NCI-H2029 treated with DMSO at 0.1 percent for 48 hours (cell line): ENCODE measurements at places on chromosomes 13 and 19.
A peak's percentile ranks its signal among the peaks of the same experiment; 100 is the strongest.

DNA sequence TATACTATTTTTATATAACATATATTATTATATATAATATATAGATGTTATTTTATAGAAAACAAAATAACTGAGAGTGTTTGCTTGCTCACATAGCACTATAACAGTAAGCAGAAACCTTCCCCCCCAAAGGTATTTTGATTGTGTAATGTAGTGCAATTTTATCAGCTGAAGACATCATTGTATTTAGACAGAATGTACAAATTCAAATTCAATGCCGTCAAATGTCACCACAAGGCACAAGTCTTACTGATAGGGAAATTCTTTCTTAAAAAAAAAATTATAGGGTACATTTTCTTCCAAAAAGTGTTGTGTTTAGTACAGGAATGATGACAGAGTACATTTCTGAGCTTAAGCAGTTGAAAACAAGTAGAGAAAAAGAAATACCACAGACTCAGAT, 1147.1 kb upstream of the SPRY2 start:
- no peak for DNase-seq

DNA sequence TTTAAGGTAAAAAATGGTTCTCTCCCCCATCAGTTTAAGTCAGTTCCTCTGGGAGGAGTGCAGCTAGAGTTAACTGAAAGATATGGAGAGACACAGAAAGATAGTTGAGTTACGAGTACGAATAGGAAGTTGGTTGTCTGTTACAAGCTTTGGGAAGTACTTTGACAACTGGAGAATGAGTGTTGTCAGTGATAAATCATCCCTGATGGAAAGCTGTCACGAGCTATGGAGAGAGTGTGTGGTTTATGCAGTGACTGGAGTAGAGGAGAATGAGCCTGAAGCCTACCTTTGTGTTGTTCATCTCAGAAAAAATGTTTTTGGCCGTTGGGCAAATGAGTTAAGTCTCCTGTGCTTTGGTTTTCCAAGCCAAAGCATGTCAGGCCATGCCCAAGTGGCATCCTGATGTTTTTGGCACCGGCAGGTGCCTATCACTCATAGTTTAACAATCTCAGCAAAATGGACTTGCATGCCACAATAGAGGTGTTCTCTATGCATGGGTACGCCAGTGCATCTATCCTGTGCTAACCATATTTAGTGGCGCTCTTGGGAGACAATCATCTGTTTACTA, 350.2 kb downstream of the IRS2 start:
- DNase-seq: no peak

- DNase-seq: peak; percentile 48
These were observed 1.9 kb upstream of the HNRNPL start for GRCh38 chr19:38851622-38852230.

GRCh38 chr19:40251244-40251643, 24.8 kb upstream of the CCNP start:
- DNase-seq: no peak

- DNase-seq: no peak
These were observed 59.2 kb upstream of the MYCBP2 start for GRCh38 chr13:77386046-77386445.

DNA sequence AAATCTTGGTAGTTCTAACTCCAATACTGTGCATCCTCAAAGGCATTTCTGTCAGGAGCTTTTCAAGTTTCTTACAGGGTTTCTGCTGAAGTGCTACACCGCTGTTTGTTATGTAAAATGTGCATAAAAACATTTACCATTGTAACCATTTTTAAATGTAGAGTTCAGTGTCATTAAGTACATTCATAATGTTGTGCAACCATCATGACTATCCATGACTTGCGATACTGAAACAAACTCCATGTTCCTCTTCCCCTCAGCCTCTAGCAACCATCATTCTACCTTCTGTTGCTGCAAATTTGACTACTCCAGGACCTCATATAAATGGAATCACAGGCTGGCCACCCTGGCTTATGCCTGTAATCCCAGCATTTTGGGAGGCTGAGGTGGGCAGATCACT, 14.4 kb upstream of the SLC25A42 start:
- no peak for DNase-seq

- peak; percentile 67 for DNase-seq
These were observed at the start of gene ZNF525 for GRCh38 chr19:53365134-53365898. ZNF525 (plus strand) TSS chr19:53365705; CDS start chr19:53372282, 6,577 bp downstream.

DNA sequence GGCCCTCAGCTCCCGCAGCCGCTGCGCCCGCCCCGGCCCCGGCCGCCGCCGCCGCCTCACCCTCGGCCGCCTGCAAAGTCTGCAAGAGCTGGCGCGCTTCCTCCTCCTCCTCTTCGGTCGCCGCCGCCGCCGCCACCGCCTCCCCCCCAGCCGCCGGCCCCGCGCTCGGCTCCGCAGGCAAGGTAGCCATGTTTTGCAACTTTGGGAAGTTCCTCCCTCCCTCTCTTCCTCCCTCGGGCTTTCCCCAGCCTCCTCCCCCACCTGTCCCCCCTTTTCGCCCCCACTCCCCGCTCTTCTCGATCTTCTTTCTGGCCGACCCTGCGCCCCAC, 433 bp downstream of the SIX5 start:
- no peak for DNase-seq

- peak; percentile 0 for DNase-seq
These were observed 576.7 kb upstream of the PCDH9 start for GRCh38 chr13:67806796-67807195.

DNA sequence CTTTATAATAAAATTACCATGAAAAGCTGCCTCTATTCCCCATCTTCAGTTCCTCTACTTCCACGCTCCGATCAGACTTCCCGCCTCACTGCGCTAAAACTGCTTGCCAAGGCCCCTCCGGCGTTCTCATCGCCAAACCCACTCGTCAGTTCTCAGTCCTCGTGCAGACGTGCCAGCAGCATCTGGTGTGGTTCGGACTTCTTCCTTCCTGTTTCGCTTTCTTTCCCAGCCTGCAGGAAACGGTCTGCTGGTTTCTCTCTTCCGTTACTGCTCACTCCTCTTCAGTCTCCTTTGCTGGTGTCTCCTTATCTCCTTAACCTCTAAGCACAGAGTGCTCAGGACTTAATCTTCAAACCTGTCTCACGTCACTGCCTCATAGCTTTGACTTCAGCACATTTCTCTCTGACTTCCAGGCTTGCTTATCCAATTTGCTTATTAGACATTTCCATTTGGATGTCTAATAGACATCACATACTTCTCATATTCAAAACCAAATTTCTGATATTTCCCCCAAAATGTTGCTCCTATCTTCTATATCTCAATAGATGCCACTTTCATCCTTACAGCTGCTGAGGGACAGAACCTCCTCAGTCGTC, 40.3 kb downstream of the RCBTB2 start:
- peak; percentile 6 for DNase-seq

DNA sequence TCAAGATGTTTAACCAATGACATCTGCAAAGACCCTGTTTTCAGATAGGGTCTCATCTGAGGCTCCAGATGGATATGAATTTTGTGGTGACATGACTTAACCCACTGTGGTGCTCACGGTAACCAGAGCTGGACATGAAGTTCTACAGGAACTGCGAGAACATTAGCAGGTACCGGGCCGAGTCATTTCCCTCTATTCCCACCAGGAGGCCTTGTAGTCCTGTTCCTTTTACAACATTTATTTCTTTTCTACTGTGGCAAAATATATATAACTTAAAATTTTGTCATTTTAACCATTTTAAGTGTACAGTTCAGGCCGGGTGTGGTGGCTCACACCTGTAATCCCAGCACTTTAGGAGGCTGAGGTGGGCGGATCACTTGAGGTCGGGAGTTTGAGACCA, 7.6 kb upstream of the TSPAN16 start:
- DNase-seq: no peak

GRCh38 chr19:29086182-29086581, 126.8 kb downstream of the UQCRFS1 start:
- no peak for DNase-seq

GRCh38 chr19:46812977-46813838, 24.8 kb upstream of the SLC1A5 start:
- DNase-seq: no peak

DNA sequence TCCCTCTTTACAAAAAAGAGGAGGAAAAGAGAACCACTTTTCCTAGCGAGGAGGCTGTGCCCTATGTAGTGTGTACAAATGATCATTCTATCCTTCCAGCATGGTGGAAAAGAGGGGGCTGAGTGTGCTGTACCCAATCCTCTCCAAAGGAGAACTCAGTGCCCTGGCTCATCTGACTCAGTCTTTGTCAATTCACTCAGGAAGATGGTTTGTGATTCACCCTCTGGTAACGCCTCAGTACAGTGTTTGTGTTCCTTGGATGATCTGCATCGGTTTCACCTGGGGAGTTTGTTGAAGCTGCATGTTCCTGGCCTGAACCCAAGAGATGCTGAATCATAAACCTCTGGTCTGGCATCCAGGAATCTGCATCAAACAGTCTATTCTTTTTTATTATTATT, 18.3 kb upstream of the ENOX1 start:
- DNase-seq: no peak

DNA sequence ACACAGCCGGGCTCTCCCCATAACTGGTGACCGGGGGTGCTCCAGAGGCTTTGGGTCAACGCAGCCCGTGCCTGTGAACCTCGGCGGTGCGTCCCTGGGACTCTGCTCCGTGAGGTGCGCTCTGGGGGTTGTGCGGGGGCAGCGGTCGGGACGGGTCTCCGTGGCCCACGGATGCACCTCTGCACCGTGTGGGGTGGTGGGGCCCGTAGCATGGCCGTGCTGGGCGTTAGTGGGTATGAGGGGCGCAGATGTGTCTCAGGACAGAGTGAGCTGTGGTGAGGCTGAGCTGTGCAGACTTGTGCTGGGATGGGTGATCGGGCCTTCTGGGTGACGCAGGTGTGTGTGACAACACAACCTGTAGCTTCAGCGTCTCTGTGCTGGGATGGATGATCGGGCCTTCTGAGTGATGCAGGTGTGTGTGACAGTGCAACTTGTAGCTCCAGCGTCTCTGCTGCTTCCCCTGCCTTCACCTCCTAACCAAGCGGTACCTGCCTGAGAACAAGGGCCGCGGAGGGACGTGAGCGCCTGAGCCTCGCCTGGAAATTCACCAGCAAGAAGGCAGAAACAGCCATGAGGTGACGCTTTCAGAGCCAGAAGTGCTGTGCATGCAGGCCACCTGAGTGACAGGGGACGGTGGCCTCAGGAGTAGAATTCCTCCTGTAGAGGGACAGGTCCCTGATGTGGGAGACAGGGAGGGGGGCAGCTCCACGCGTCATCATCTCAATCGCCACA, 599 bp downstream of the ZNF331 start:
- DNase-seq: no peak

DNA sequence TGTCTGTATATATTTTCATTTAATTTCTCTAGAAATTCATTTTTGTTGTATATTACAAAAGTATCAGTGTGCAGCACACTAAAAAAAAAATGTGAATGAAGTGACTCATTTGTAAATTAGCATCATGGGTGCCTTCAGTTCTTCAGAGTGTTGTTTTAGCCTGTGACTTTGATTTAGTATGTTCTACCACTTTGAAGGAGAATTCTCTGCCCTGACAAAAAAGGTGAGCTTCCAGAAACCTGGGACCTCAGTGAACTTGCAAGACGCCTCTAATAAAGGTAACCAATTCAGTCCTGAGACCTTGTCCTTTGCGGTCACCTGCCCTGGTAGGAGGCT, 2.4 kb downstream of the METTL21C start:
- no peak for DNase-seq

- no peak for DNase-seq
These were observed 132.7 kb upstream of the KL start for GRCh38 chr13:32883474-32883873.

DNA sequence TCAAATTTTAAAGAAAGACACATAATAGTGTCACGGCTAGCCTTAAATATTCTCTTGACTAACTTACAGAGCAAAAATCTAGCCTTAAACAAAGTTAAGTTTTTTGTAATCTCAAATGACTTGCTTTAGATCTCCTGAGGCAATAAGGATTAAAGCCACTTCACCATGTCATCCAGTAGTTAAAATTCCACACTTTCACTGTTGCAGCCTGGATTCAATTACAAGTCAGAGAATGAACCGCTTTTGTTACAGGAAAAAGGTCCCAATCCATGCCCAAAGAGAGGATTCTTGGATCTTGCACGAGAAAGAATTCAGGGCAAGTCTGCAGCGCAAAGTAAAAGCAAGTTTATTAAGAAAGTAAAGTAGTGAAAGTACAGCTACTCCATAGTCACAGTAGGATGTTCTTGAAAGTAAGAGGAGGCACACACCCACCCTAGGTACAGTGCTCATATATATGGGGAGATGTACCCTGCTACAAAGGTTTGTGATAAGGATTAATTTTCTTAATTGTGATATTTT, 34.6 kb upstream of the CD177 start:
- no peak for DNase-seq

- no peak for DNase-seq
These were observed 77.0 kb upstream of the TSC22D1 start for GRCh38 chr13:44652962-44653660.

GRCh38 chr13:96996107-96996506, 1.8 kb upstream of the OXGR1 start:
- DNase-seq: no peak

GRCh38 chr13:38338089-38338488, 11.6 kb upstream of the UFM1 start:
- no peak for DNase-seq
